ENCODE measurements at places on chromosomes 16 and 17.

DNA sequence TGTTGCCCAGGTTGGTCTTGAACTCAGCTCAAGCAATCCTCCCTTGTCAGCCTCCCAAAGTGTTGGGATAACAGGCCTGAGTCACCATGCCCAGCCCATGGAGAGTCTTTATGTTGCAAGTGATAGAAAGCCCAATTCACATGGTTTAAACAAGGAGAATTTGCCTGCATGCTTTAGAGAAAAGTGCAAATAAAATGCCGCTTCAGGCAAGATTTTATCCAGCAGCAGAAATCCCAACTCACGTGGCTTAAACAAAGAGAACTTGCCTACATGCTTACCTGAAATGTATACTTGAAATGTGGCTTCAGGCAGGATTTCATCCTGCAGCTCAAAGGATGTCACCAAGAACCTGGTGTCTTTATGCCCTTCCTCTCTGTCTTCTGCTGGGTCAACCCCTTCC is 28.8 kb upstream of the XYLT2 start:
- H3K4me3 ChIP-seq = no peak overlapping the region
- no peaks in the 10 kb centered on the region for H3K27me3 ChIP-seq
- no peaks in the 10 kb centered on the region for H3K36me3 ChIP-seq
- H3K4me1 ChIP-seq = no peaks in the 10 kb centered on the region
- DNase-seq = no peak
- no peak overlapping the region for H3K27ac ChIP-seq

DNA sequence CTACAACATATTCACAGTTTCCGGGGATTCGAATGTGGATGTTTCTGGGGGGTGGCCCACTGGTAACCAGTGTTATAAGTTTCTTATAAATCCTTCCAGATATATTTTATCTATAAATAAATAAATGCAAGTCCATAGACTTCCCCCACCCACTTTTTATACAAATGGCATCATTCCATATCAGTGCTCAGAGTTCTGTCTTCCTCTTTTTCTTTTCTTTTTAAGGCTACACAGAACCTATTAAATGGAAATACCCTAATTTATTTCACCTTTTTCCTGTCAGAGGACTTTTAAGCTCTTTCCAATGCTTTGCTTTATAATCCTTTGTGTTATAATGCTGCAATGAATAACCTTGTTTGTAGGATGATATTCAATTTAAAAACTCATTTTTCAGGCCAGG is 3.8 kb downstream of the LGALS9 start:
- H3K4me1 ChIP-seq = peaks cover 47% of the 10 kb centered on the region
- no peaks in the 10 kb centered on the region for H3K27me3 ChIP-seq
- DNase-seq = no peak
- peaks cover 9% of the 10 kb centered on the region for H3K36me3 ChIP-seq
- peak overlapping the region; percentile 17 for H3K27ac ChIP-seq

DNA sequence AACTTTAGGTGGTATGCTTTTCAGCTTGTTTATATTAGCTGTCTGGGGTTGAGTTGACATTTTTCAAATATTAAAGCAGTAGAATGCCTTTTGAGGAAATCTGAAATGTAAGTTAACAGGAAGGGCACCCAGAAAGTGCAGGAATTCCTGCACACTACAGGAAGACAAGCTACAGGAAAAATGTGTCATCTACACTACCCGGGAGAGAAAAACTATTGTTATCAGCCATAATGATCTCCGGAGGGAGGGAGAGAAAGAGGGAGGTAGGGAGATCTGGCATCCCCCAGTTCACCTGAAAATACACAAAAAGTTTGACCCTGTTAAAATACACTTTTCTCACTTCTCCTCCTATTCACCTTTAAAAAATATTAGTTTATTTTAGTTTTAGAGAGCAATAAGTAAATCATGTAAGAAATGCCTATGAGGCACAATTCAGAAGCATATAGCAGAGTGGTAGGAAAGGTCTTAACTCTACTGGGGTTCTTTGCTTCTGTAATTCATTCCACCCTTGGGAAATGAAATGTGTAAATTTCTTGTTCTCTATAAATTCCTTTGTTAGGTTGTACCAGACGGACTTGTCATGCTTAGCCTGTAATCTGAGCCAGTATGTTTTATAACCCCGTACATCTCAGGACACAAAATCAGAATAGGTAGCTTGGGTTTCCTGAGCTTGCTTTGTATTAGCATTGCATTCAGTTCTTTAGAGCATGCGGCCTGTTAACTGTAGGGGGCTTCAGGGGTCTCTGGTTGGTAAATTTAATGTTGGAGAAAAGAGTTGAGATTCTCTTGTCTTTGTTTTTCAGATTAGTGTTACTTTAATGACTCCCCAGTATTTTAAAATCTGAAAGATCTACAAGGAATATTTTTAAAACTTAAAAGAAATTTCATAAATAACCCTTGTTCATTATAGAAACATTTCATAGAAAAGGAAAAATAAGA is 3.3 kb downstream of the MAP2K6 start:
- no peak for DNase-seq
- H3K4me3 ChIP-seq = no peak overlapping the region
- no peaks in the 10 kb centered on the region for H3K27me3 ChIP-seq

DNA sequence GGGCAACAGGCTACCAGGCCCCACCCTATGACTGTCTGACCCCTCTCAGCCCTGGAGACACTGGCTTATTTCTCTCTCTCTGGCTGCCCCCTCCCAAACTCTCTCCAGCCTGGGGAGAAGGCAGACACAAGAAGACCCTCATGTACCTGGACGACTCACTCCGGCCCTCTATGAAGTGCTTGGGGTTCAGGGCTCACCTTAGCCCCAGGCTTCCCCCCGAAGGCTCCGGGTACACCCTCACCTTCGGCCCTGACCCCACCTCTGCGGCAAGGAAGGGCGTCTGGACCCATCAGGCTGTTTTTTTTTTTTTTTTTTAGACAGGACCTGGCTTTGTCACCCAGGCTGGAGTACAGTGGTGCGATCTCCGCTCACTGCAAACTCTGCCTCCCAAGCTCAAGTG is 906 bp upstream of the CARMIL2 start:
- no peaks in the 10 kb centered on the region for H3K27me3 ChIP-seq
- H3K27ac ChIP-seq = no peak overlapping the region
- H3K36me3 ChIP-seq = peaks cover 17% of the 10 kb centered on the region

DNA sequence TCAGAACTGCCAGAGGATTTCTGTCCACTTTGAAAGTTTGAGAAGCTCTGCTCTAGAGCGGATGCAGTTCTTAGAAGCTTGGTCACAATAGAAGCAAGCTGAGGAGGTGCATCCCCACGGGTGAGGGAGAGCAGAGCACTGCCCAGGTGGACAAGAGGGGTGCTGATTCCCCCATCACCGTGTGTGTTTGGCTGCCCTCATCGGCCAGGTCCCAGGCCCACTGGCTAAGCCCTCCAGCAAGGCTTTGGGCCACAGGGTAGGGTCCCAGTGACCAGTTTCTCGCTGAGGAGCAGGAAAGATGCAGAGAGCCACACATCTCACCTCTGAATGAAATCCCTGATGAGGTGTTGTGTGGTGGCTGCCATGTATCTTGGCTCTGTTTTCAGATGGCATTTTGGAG is 26.9 kb downstream of the NMT1 start:
- H3K4me3 ChIP-seq = no peak overlapping the region
- no peaks in the 10 kb centered on the region for H3K27me3 ChIP-seq
- no peaks in the 10 kb centered on the region for H3K4me1 ChIP-seq
- no peak overlapping the region for H3K27ac ChIP-seq
- DNase-seq = no peak
- H3K36me3 ChIP-seq = peaks cover 78% of the 10 kb centered on the region

- H3K36me3 ChIP-seq = peaks cover 9% of the 10 kb centered on the region
- no peak overlapping the region for H3K4me3 ChIP-seq
- no peaks in the 10 kb centered on the region for H3K27me3 ChIP-seq
- H3K4me1 ChIP-seq = peaks cover 11% of the 10 kb centered on the region
These were observed 299.3 kb downstream of the XYLT1 start for GRCh38 chr16:17171250-17172143.

DNA sequence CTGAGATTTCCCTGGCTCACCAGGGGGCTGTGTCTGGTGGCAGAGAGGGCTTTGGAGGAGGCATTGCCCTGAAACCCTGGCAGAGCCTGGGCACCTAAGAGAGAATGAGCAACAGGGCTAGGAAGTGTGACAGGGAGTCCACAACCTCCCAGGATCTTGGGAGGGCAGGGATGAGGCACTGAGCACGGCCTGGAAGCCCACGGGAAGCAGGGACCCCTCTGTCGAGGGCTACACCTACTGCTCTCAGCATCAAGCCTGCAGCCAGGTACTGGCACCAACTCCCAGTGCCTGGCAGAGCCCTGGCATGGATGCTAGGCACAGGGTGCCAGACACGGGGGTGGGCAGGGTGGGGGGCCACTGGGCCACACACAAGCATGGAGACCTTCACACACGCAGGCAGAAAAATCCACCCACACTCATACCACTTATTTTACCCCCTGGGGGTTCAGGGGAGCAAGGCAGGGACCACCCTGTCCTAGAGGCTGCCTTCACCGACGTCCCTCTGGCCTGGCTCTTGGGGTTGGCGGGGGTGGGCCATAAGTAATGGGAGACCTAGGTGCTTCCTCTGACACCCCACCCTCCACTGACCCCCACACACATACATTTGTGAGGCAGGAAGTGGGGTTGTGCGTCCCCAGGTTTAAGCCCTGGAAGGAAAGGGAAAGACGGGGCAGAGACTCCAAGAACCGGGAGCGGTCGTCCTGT is 970 bp upstream of the HSD11B2 start:
- peaks cover 32% of the 10 kb centered on the region for H3K27me3 ChIP-seq
- H3K4me3 ChIP-seq = no peak overlapping the region
- peaks cover 15% of the 10 kb centered on the region for H3K4me1 ChIP-seq
- H3K36me3 ChIP-seq = no peaks in the 10 kb centered on the region
- no peak for DNase-seq
